Keratinocyte (primary cell): ENCODE measurements at places on chromosomes 2 and 18.

DNA sequence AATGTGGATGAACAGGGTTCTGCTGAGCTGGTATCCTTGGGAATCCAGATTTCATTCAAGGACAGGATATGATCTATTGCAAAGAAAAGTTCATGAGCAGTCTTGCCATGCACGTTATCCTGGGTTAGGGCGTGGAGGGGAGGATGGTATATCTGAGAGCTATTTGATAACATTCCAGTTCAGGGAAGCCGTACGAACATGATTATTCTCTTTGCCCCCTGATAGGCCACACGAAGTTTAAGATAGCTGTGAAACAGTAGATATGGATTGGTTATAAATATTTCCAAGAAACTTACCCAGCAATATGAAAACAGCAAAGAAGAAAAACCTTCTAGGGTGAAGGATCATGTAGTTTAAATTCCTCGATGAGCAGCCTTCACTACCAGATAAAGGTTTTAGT, 171.9 kb downstream of the LTBP1 start:
- DNase-seq = no peak

DNA sequence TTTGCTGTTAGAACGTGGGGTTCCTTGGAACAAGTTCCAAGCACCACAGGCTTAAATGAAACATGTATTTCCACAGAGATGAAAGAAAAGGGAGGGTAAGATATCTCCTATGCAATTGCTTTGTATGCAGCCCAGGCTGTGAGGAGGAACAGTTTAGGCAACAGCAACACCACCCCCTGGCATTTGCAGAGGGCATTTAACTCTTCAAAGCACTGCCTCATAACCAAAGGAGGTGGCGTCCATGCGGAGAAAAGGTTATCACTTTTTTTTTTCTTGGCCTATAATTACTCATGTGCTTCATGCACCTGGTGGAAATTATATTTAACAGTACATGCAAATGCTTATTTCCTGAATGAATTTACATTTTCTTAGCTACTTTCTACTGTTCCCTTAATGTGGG, 286.0 kb downstream of the LPIN1 start:
- no peak for DNase-seq

DNA sequence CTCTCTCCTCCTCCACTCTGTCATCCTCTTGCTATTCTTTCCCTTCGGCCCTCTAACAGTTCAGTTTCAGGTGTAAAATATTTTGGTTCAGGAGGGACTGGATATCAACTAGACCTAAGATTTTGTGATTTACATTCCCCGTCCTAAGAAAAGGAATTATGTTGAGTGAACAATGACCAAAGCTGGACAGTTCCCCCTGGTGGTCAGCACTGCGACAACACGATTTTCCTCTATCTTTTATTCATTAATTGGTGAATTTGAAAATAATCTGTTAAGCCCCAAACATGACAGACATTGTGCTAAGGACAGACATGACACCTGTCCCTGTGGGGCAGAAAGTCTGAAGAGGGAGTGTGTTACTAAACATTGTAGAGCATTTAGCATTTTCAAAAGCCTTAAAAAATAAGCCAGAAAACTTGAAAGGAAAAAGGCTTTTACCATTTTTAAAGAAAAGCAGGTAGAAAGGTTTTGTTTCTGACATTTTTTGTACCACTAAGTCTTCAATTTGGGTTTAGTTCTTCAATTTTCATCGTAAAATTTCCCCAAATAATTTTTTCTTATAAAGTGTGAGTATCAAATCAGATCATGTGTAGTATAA, 28.4 kb upstream of the GTF2A1L start:
- DNase-seq = no peak

- no peak for DNase-seq
Measured at GRCh38 chr2:174617120-174617519, 19.5 kb upstream of the WIPF1 start.
